NAMALWA (cell line): ENCODE measurements at places on chromosomes 7 and 10.

GRCh38 chr10:8768341-8768740 is 713.9 kb downstream of the GATA3 start:
- no peak for DNase-seq

DNA sequence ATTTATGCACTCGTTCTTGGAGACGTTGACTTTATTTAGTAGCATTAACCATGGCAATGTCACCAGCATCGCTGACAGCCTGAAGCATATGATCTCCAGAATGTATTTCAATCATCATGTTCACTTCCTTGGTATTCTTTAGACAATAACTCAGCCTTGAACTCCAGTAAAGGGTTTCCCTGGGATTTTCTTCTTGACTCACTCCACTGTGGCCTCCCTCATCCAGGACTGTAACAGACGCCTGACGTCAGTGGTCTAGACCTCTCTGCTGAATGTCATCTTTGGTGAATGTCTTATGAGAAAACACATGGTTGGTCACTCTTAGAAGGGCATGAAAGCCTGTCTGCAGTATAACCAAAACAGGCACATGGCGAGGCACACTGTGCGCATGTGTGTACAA is 64.4 kb downstream of the EGFR start:
- DNase-seq, result no peak

DNA sequence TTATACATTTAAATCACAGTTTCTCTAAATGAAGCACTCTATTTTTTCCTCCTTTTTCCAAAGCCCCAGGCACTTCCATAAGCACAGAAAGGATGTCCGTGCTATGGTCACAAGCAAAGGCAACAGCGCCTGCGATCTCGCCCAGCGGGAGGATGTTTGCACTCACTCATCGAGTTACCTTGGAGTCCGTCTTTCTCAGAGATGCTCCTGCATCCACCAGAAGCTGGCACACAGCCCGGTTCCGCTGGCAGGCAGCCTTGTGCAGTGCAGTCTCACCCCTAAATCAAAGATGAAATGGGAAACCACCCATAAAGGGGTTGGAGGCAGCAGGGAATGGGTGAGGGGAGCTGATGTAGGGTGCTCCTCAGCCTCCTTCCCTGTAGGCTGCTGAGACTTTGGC is 51.9 kb upstream of the PTN start:
- DNase-seq, result no peak

DNA sequence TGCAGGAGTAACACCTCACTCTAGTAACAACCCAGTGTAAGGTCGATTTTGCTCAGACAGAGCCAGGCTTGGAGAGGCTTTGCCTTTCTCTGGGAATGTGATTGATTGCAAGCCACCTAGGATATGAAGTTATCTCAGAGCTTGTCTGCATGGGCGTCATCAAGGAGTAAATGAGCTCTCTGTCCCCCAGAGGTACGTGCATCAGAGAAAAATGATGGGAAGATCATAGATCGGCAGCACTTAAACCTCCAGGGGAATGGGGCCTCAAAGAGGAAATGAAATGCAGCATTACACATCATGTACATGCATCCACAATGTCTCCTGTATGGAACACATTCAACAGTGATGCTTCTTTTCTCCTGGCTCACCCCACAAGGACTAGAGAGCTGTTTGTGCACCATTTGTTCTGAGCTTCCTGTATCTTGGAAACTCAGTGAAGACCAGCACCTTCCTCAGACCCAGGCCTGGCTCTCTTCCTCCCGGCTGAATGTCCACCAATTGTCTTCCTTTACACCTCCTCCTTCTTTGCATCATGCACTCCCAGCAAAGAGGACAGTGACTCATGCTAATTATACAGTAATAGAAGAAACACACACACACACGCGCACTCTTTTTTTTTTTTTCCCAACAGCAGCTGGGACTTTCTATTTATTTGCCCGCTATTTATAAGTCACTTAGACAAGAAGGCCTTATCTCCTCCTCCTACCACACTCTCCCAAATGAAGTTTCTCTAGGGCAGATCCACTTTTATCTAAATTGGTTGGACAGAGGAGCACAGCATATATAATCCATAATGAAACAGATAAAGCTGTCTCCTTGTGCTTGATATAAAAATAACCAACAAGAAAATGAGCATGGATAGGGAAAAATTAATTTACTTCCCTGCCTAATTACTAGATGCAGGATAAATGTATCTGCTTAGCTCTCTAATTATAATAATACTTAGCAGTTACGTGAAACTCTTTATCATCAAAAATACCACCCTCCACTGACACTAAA is 990.7 kb downstream of the CCSER2 start:
- no peak for DNase-seq

GRCh38 chr10:110504111-110504735 is 6.5 kb downstream of the DUSP5 start:
- DNase-seq, result peak; percentile 85

DNA sequence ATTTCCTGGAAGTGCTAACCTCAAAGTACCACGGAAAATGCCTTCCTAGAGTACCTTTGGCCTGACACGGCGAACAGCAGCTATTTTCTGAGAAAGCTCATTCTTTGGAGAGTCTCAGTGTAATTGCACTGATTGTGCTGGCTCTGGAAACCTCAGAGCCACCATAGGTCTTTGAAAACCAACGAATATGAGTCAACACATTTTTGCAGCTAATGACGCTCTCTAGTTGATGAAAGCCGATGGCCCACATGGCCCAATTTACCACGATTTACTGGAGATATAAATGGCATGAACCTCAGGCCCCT is 187.1 kb downstream of the ADARB2 start:
- DNase-seq, result no peak

DNA sequence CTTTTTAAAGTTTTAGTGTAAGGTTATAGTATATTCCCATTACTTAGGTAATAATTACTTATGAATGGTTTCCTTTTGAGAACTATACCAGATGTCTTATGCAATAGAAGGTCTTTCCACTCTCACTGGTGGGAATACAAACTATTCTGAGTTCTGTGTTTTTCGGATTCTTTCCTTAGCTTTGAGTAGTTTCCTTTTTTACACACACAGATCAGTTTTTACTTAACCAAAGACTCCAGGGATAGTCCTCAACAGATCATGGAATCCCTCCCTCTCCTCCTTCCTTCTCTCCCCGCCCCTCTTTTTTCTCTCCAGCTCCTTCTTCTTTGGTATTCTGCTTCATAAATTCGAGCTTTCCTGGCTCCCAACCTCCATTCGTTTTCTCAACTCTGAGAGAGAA is 13.3 kb downstream of the COPG2 start:
- DNase-seq, result no peak

DNA sequence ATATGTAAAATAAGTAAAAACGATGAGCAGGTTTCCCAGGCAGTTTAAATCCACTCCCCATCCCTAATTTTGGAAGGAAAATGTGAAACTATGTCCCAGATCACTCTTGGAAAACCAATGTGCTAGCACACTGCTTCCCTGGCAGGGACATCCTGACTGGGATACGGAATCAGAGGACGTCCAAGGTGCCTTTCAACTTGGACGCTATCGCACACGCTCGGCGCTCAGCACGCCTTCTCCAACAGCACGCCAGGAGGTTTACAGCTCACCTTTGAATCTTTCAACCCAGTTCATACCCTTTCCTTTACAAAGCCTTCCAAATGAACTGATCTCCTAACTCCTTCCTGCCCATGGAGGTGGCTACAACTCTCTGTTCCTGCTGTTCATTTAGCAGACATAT is 47.1 kb downstream of the BEND7 start:
- DNase-seq, result no peak

DNA sequence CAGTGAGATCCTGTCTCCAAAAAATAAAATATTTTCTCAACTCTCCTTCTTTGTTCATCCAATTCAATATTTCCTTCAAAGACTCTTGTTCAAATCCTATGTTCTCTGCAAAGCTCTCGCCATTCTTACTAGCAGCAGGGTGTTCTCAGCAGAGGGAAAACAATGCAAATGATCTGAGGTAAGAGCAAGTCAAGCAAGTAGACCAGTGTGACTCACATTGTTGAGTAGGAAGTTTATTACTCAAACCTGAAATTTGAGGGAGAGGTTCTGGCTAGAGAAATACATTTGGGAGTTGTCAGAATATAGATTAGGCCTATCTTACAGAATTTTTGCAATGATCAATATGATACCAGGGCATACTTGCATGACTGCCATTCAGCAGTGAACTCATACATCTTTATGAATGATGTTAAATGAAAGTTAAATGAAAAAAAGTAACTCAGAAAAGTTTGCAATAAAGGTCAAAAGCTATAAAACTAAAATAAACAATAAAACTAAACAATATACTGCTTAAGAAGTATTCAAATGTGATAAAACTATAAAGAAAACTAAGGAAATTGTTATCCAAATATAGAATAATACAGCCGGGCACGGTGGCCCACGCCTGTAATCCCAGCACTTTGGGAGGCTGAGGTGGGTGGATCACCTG is 5.8 kb downstream of the IDE start:
- peak; percentile 31 for DNase-seq

DNA sequence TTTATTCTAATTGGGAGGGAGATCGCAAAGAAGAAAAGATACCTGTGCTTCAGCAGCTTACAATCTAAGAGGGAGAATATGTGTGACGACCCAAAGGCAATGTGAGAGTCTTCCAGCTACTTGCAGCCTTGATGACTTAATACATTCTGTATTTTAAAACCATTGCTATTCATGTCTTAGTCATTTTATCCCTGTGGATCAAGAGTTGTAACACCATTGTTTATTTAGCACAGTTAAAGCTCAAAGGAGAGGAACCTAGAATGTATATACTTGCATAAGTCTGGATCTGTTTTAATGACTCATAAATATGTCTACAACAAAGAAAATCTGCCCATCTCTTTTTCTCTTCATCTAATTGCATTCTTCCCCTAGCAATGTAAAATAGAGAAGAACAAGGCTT is 117.9 kb upstream of the DLX6 start:
- no peak for DNase-seq

DNA sequence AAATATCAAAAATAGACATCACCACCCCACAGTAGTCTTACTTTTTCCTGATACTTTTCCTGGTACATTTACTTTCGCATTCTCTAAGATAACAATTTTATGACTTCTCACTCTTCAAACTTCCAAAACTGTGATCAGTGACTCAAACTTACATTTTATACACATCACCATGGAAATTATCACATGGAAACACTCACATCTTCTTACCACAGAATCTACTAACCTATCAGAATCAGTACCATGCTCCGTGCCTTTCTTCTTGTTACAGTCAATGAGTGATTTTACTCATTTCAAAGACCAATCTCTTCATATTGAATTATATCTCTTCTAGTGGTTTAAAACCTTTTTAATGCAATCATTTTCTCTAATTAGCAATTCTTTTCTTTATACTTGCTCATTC is 120.3 kb downstream of the PTEN start:
- DNase-seq, result no peak

DNA sequence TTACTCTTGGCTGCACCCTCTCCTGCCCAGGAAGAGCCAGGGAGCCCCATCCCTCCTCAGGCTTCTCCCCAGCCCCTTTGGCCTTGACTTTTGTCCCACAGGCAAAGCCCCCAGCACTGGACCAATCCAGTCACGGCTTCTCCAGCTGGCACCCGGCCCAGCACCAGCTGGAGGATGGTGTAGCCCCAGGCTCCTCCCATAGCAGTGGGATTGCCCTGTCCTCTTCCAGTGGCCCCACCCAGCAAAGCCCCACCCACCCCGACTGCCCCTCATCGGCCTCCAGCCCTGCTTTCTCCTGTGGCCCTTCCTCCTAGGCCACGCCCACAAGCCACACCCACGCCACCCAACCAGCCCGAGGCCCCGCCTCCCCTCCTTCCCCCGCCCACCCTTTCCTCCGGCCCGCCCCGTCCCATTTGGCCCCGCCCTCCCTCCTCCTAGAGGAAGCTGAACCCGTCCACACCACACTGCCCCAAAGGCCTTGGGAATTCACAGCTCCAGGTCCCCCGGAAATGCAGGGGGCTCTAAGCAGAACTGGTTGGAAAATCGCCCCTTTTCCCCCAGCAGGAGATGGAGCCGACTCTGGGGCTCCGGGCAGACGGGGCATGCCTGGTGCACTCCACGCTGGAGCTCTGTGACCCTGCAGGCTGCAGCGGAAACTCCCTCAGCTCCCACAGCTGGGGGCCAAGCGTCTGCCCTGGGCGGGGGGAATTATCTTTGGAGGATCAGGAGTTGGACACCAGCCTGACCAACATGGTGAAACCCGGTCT is 25.2 kb downstream of the GET4 start:
- peak; percentile 92 for DNase-seq

- no peak for DNase-seq
These were observed 59.7 kb upstream of the HABP2 start for GRCh38 chr10:113493195-113493594.

DNA sequence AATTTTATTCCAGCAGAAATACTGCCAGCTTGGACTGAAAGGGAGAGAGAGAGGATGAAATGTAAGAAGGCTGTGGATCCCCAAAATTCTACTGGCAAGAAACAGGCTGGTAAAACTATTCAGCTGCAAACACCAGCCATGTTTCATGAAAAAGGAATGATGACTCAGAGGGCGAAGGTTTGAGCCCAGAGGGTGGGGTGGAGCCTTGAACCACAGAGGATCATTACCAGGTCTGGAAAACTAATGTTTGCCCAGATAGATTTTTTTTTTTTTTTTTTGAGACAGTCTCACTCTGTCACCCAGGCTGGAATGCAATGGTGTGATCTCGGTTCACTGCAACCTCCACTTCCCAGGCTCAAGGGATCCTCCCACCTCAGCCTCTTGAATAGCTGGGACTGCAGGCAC is 41.7 kb upstream of the NRF1 start:
- no peak for DNase-seq

DNA sequence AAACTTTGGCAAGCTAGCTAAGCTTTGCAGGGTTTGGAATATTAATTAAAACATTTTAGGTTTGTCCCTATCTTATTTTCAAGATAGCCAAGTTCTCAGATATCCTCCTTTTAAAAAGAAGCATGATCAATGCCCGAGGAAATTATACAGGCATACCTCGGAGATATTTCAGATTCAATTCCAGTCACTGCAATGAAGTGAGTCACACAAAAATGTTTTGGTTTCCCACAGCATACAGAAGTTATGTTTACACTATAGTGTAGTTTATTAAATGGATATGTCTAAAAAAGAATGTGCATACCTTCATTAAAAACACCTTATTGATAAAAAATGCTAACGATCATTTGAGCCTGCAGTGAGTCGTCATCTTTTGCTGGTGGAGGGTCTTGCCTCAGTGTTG is 382.9 kb upstream of the NPVF start:
- no peak for DNase-seq

DNA sequence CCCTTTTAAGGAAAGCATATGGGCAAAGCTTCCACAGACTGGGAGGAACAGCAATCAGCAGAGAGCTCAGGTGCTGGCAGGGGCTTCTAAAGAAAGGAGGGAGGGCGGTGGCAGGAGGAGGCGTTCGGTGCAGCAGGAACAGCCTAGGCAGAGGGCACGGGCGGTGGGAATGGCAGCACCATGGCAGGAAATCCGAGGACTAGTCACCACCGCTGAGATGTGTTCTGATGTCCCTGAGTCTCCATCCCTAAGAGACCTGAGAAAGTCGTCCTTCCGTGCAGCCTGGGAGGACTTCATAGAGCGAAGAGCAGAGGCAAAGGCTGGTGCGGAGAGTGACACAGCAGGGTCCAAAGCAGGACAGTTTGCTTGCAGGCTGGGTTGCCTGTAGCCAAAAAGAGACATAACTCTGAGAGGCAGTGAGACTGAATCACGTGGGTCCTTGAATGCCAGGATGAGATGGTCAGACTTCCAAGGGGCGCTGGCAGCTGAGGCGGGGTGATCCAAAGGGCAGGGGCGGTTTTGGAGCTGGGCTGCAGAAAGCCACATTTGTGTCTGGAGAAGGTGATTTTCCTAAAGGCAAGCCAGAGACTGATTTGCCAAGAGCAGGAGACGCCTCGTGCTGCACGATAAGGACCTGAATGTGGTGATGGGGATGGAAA is 35.8 kb upstream of the GRID1 start:
- no peak for DNase-seq
